ENCODE measurements at places on chromosomes 6 and 20. TPM values are rescaled to one million over a fixed set of nuclear protein-coding genes. Genes with fewer than 3 reads are reported as not detected.

CCN6 gene
- total RNA-seq: not detected

RAD21L1 gene
- not detected for total RNA-seq

TAF11 gene
- 16.7 TPM for total RNA-seq

GABBR1 gene
- 8.8 TPM for total RNA-seq

SCAND1 gene
- 121 TPM for total RNA-seq

POU5F1 gene
- total RNA-seq: not detected

UNC5CL gene
- total RNA-seq: 0.12 TPM

All from pericardium fibroblast (primary cell).